Suprapubic skin (tissue), 4 donors: ENCODE measurements at places on chromosomes 6 and 20. TPM values are rescaled to one million over a fixed set of nuclear protein-coding genes. Genes with fewer than 3 reads are reported as not detected.

DNA sequence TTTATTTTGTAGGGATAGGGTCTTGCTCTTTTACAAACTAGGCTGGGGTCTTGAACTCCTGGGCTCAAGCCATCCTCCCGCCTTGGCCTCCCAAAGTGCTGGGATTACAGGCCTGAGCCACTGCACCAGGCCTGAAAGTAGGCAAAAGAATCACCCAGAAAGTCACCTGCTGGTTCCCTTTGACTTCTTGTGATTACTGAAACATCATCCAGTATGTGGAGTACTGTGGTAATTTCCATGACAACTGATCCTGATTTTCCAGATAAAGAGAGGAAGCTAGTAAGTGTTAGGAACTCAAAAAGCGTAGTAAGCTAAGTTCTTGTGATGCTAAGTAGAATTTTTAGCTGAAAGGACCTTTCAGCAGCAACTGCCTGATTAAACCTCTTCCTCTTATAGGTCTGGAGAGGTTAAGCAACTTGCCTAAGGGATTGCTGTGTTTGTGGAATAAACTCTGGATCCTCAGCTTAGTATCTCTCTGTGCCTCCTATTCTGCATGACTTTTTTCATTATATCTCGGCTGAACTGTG is 16.8 kb downstream of the RALY start:
- no peak for DNase-seq

- no peak for DNase-seq
Observed at GRCh38 chr6:111841822-111842221, 31.4 kb downstream of the FYN start.

GRCh38 chr20:15759594-15759993 is 813.7 kb downstream of the KIF16B start:
- DNase-seq = no peak

GRCh38 chr6:24936641-24937317 is 1.0 kb upstream of the RIPOR2 start:
- no peak for DNase-seq

DNA sequence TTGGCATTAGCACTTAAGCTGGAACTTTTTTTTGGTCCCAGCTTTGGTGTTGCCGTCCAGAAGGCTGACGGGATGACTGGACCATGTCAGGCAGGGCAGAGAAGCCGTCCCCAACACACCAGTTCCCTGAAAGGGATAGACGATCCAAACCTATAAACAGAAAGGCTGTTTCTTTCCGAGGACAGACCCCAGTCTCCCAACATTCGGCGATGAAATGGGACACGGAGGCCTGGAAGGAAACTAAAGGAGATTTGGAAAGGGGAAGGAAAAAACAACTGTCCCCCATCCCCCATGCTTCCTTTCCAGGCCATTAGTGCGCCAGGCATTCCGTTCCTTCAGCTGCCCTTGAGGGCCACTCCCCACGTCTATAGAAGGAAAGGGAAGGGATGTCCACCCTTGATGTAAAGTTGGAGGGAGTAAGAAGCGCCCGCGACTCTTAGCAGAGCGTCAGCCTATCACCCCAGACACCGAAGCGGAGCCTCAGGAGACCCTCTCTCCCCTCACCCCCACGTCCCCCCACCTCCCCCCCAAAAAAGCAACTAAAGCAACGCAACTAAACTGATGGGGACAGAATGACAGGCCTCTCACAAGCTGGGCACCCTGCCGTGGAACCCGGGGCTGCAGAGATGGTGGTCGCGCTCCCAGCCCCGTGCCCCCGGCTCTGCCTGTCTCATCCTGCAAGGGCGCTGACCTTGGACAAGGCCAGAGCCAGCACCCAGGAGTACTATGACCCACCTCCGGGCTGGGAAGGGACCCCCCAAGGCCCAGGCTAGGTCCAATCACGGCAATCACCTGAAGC is 638 bp downstream of the BLCAP start:
- no peak for DNase-seq

- DNase-seq = no peak
Observed at GRCh38 chr6:141561154-141561553, 571.6 kb upstream of the GJE1 start.

- no peak for DNase-seq
Observed at GRCh38 chr6:33673851-33674250, 37.6 kb downstream of the UQCC2 start.

GRCh38 chr20:61938839-61939690 is 126.6 kb downstream of the TAF4 start:
- peak; percentile 44 for DNase-seq

DNA sequence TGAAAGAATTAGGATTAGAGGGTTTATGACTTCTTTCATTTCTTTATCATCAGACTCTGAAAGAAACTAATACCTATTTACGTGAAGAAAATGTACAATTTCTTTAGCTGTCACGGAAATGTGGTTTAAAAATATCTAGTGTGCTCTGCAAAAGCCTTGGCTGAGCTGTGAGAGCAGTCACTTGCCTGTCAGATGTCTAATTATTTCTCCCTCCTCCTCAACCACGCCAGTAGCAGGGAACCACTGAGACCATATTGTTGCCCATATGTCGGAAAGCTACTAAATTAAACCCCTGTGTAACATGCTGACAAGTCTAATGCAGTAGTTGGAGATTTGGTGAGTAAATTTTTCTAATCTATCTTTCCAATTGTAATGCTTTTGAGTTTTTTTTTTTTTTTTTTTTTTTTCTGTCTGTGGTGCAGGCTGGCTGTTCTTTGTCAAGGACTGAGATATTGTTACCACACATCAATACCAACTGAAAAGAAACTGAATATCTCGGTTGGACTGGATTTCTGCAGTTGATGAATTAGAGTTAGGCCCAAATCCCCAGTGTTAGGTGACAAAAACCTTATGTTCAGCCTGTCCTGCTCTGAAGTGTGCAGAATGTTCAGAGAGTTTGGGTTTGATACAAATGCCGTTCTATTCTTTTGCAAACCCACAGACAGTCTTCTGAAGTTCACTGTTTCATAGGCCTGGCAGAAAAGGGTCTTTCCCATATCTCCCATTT is 302.9 kb upstream of the SYNCRIP start:
- no peak for DNase-seq

- no peak for DNase-seq
Observed at GRCh38 chr6:37650071-37650481, 47.6 kb downstream of the MDGA1 start.

DNA sequence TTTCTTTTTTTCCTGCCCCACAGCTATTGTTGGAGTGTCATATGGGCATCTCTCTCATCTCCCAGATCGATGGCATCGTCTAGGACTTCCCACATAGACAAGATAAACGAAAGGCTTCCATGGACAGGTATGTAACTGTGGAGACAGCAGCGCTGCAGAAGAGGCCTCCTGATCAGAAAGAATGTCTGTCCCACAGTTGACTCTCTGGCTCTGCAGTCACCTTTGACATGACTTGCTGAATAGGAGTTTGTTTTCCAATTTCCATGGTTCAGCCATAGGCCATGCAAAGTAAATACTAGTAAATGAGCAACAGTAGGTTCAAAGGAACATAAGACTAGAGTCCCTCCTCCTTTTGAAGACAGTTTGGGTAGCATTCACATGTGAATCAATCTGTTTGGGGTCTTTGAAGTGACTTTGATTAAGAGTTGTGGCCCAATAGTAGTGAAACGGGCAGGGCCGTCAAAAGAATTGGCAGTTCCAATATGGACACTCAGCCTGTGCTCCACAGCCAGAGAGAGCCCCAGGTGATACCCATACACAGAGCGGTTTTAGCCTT is 134.7 kb upstream of the IFNGR1 start:
- DNase-seq = no peak

GRCh38 chr20:58479726-58480440 is 35.3 kb downstream of the APCDD1L start:
- peak; percentile 58 for DNase-seq

- DNase-seq = peak; percentile 78
Observed at GRCh38 chr6:63598049-63599036, 26.1 kb downstream of the LOC128125822 start.

GRCh38 chr6:143007646-143008045 is 53.0 kb upstream of the AIG1 start:
- DNase-seq = no peak

DNA sequence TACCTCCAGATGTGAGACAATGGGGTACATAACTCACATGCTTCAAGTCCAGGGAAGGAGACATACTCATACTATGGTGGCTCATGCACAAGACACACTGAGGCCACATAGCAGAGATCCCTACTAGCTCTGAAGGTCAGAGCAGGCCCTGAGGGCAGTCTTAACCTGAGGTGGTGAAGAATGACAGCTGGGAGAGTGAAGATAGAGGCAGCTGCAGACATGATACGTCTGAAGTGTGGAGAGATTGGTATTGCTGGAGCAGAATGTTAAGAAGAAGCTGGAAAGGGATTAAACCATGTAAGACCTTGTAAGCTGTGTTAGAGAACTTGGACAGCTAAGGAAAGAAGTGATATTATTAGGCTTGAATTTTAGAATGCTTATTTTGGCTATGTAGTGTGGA is 32.9 kb downstream of the PGM3 start:
- DNase-seq = no peak

DNA sequence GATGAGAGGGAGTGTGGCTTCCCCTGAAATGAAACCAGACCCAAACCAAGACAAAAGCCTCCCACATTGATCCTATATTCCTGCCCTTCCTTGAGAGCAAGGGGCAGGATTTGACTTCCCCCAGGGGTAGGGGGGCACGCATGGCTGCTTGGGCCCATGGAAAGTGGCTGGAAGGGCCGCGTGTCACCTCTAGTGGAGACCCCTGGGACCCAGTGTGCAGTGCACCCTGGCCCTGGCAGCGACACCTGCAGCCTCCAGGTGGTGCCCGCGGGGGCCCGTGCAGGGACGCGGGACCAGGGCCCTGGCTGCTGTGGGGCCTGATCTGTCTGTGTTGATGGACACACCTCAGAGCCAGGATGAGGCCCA is 18.0 kb upstream of the SLCO4A1 start:
- no peak for DNase-seq

GRCh38 chr6:52249078-52249477 is 4.8 kb upstream of the IL17F start:
- no peak for DNase-seq

DNA sequence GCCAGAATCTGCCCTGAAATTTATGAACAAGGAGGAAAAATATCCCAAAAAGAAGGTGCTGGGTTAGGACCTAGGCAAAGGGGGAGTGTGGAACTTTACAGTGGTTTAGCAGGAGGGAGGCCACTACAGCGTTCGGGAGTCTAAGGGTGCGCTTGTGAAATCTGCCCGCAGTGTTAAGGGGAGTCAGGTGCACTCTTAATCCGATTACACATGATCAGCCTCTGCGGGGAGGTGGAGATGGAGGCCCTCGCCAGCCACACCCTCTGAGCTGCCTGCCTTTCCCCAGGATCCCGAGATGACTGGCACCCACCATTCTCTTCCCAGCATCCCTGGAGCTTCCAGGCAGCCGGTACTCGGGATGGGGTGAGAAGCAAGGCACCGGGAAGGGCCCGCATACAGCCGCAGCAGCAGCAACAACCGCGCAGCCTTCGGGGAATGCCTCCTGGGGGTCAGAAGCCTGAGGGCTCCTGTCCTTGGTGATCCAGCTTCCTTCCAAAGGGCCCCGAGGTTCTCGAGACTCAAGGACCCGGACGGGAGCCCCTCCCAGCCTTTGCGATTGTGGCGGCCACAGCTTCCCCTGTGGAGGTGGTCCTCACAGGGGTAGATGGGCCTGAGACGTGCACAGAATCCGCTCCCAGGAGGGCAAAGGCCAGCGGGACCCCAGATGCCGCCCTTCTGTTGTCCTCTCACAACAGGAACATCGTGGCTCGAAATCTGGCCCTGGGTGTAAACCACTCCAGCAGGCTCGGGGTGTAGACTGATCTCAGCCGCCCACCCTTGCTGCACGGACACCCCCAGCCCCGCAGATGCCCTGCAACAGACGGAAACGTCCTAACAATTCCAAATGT is 57.3 kb upstream of the CST7 start:
- no peak for DNase-seq

DNA sequence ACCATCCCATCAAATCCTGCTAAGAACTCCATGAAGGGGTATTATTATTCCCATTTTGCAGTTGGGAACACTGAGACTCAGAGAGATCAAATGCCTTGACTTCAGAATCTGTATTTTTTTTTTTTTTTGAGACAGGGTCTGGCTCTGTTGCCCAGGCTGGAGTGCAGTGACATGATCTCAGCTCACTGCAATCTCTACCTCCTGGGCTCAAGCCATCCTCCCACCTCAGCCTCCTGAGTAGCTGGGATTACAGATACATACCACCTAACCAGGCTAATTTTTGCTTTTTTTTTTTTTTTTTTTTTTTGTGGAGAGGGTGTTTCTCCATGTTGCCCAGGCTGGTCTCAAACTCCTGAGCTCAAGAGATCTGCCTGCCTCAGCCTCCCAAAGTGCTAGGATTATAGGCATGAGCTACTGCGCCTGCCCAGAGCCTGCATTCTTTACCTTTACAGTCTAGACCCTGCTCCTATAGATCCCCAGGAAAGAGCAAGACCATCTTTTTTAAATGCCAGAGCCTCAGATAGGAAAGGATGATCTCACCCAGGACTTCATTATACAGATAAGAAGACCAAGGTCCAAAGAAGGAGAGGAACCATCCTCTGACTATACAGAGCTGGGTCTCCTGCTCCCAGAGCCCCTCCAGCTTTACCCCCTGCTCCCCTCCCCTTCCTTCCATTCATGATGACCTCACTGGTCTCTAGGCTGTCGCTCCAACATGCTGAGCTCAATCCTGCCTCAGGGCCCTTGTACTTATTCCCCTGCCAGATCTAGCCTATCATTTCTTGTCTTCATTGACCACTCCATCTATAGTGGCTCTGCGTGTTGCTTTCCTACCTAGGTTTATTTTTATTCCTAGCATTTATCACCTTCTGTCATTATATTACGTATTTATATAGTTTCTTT is 138.6 kb downstream of the CEBPB start:
- no peak for DNase-seq

- no peak for DNase-seq
Observed at GRCh38 chr20:48723308-48724264, 104.2 kb downstream of the PREX1 start.

GRCh38 chr6:135850882-135851281 is 619 bp upstream of the PDE7B start:
- no peak for DNase-seq

- no peak for DNase-seq
Observed at GRCh38 chr6:31267651-31268368, 4.1 kb downstream of the HLA-C start.

LGSN gene
- 0.30 TPM for total RNA-seq

TMC2 gene
- not detected for total RNA-seq

SGK2 gene
- 15.0 TPM for total RNA-seq

RIPPLY2 gene
- total RNA-seq = not detected

VSX1 gene
- total RNA-seq = not detected

DSP gene
- 2,090 TPM for total RNA-seq

VNN1 gene
- total RNA-seq = 1.1 TPM

EEF1E1 gene
- 42.5 TPM for total RNA-seq

ATP6V1G2 gene
- 1.4 TPM for total RNA-seq
